AG09319 (cell line): ENCODE measurements at places on chromosomes 2 and 18.

DNA sequence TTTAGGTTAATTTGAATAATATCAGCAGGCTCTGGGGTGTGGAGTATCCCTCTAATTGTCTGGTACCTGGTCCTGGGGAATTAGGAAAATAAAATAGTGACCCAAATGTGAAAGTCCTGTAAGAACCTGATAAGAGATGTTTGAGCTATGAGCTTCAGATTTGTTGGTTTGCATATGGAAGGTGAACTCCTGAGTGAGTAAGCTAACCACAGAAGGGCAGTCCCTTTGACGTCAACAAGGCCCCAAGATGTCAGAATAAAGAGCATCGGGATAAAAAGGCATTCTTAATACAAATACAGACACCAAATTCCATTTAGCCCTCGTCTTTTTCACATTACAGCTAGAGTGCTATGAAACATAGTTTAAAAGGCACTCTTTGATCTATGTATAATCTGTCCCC lies 1366.3 kb upstream of the TMEFF2 start:
- no peak for DNase-seq

GRCh38 chr2:8803658-8804379 lies 33.6 kb downstream of the KIDINS220 start:
- peak; percentile 46 for DNase-seq

DNA sequence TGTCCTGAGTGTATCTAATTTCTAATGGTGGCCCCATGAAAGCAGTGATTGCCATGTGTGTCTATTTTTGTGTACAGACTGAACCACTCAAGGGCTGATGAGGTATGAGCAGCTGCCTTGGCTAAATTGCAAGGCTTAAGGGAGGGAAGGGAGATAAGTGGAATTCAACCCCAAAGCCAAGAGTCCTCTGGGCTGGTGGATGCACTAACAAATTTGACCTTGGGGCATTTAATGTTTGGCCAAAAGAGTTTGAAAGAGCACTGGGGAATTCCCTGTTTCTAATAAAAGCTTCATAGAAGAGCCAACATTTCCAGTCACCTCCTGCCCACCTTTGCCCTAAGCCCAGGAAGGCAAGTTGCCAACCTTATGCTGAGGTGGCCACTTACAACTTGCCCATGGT lies 172.1 kb downstream of the SETBP1 start:
- no peak for DNase-seq

- DNase-seq = no peak
Observed at GRCh38 chr2:33645861-33646260, 46.8 kb upstream of the FAM98A start.

DNA sequence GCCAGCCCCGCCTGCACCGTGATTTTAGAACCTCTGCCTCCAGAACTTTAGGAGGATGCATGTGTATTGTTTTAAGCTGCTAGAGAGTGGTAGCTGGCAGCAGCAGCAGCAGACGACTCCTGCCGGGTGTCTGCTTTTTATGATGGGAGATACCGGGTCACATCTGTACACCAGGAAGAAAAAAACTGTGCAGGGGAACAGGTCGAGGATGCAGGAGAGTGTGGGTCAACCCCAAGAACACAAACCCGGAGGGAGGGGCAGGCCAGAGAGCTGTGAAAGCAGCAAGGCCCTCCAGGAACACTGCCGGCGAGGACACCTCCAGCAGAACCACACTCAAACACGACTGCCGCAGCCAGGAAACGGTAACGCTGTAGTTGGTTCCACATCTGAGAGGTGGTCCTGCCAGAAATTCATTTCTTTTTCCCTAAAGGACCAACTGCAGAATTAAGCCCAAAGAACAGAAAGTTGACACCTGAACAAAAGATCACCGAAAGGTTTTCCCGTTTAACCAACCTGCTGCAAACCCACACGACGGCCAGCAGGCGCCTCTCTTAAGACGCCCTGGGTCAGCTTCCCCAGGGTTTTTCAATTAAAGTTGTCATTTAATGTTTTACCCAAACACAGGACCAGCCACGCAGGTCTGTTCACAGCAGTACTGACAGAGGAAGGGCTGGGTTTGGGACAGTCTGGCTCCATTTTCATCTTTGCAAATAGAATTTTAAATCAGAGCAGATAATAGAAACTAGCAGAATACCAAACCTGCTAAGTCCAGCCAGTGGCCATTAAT lies 60.5 kb downstream of the NDUFA10 start:
- no peak for DNase-seq

GRCh38 chr2:11805920-11806319 lies 59.5 kb downstream of the LPIN1 start:
- DNase-seq = no peak

- DNase-seq = peak; percentile 42
Observed at GRCh38 chr2:84314901-84315330, 144.2 kb downstream of the SUCLG1 start.

GRCh38 chr2:211744379-211744778 lies 794.2 kb downstream of the ERBB4 start:
- DNase-seq = no peak

GRCh38 chr2:167954495-167954894 lies 292.9 kb downstream of the STK39 start:
- DNase-seq = no peak

DNA sequence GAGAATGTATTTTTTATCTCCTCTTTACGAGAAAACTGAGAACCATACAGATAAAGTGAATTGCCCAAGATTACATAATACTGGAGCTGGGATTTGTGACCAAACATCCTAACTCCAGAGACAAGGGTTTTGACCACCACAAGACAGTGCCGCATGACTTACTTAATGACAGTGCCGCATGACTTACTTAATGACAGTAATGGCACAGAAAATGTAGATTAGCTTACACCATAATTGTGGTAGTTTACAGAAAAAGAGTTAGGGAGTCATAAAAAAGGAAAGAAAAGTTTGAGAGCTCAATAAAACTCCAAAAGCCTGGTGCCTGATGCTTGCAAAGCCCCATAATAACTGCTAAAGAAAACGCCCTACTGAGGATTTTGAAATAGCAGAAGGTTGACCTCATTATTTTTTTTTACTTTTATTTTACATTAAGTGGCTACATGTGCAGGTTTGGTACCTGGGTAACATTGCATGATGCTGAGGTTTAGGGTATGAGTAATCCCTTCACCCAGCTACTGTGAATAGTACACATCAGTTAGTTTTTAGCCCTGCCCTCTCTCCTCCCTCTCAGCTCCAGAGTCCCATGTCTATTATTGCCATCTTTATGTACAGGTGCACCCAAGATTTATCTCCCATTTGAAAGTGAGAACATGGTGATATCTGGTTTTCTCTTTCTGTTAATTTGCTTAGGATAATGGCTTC lies 310.0 kb upstream of the UBE2E3 start:
- no peak for DNase-seq

DNA sequence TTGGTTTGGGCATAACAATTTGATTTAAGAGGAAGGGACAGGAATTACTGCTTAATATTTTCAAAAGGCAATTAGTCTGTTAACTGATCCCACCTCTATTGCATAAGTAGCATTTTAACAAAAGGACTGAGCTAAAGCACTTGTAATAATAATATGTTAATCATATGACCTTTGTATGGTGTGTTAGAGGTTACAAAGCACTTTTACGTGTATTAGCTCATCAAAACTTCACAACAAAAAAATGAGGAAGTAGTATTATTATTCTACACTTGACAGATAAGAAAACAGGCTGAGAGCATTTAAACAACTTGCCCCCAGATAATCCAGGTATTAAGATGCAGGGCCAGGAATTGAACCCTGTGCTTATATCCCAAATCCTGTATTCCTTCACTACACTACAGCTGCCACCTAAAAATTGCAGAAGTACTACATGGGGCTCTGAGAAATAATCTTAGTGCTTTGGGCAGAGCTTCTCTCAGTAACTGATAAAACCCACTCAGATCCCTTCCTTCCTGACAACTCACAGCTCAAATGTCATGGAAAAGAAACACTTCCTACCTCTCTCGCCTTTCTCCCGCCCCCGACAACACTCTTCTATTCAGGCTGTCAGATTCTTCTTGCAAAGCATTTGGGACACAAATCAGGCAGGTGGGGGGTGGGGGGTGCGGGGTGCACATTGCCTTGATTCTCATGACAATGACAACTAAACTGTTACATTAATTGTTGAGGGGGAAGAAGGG lies 20.7 kb upstream of the KCTD1 start:
- DNase-seq = no peak

GRCh38 chr2:51247252-51247805 lies 215.4 kb upstream of the NRXN1 start:
- DNase-seq = no peak

DNA sequence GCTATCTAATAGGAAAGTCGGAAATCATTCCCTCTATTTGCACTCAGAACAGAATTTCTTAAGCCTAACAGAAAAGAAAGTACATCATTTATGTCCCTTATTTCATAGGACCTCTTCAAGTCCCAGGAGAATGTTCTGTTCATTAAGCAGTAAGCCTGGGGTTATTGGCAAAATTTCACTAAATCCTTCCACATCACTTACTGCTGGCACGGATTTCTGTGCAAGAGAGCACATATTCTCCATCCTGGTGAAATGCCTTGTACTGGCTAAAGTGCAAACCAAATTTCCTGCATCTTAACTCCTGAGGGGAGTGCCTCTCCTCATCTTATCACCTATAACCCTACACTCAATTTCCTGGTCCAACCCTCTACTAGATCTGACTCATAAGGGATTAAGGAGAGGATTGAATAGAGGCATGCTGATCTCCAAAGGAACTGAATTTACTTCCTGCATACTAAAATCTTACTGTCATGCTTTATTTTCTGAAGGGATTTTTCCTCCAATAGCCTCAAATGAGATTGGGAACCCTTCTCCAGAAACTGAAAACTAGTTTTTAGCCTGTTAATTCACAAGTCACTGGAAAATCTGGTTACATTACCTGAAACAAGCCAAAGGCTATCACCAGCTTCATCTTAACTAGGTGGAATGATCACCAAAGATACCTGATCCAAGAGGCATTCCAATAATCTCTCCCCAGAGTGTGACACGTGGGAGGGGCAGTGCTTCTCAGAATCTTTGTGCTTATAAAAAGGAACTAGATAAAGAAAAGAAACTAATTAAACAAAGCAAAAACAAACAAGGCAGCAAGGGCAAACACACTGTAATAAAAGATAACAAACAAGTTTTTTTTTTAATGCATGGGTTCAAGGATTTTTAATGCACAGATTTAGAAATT lies 311.1 kb downstream of the NR4A2 start:
- DNase-seq = no peak

DNA sequence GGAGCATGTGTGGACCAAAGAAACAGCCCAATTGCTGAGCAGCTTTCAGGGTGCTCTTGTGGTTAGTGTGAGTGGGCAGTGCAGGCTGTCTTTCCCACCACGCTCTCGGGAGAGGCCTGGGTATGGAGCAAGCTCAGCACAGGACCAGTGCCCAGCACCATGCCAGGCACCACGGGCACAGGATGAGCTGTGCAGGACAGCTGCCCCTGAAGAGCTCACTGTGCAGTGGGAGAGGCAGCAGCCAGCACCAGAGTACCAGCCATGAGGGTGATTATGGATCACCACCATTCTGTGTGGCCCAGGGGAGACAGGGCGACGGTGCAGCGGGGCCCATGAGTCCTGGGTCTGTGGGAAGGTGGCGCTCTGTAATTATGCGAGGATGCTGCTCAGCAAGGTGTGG lies 29.7 kb upstream of the FAHD2A start:
- DNase-seq = no peak

DNA sequence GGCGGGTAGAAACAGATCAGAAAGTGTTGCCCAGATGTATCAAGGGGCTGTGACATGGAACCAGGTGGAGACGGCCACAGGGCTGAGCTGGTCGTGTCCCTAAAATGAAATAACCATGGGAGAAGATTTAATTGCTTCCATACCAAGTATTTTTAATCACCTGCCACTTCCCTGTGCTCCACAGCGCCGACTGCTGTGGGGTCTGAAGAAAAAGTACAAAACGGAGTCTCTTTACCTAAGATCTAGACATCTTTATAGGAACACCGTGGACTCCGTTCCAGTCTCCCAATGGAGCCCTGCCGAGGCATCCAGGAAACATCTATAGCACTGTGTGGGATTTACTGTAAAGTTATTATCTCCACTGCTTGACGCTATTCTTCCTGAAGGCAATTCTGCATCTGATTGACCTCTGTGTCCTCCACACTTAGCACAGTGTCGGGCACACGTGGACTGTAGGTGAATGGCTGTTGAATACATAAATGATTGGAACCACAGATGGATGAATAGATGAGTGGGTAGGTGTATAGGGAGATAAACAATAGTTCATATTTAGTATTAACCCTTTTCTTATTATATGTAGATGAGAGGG lies 21.6 kb upstream of the GYPC start:
- no peak for DNase-seq

- DNase-seq = peak; percentile 65
Observed at GRCh38 chr18:44781886-44782285, 101.2 kb downstream of the SETBP1 start.

GRCh38 chr2:3779496-3780049 lies 76.2 kb downstream of the DCDC2C start:
- no peak for DNase-seq

DNA sequence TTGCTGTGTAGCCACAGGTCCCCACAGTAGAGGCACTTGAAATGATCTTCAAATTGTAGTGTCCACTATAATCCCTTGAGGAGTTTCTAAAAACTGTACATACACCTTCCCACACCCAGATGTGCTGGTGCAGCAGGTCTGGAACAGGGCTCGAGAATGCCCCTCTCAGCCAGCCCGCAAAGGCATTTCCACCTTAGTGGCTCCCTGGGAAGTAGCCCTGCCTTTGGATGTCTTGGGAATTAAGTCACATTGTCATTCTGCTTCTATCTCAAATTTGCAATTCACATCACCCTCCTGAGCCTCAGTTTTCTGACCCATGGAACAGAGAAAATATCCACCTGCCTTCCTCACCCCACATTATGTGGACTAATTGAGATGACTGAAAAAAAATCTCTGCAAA lies 44.3 kb upstream of the TCF7L1 start:
- DNase-seq = no peak

- DNase-seq = no peak
Observed at GRCh38 chr18:10847408-10847790, 302.0 kb downstream of the PIEZO2 start.

- no peak for DNase-seq
Observed at GRCh38 chr18:78720456-78721237, 259.0 kb upstream of the SALL3 start.

DNA sequence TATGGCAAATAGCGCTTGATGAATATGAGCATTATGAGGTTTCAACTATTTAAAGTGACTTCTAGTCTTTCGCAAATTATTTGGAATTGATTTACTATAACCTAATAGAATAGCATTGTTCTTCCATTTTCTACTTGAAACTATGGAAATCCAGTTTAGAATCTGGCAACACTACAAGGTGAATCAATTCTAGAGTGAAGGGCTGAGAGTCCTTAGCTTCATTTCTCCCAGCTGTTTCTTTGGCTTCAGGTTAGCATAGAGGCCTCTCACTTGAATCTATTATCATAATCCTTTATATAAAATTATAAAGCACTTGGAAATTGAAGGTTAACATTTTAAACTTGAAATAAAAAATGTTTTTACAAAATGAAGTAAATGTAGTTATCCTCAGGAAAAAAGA lies 318.8 kb downstream of the CCDC85A start:
- DNase-seq = no peak

DNA sequence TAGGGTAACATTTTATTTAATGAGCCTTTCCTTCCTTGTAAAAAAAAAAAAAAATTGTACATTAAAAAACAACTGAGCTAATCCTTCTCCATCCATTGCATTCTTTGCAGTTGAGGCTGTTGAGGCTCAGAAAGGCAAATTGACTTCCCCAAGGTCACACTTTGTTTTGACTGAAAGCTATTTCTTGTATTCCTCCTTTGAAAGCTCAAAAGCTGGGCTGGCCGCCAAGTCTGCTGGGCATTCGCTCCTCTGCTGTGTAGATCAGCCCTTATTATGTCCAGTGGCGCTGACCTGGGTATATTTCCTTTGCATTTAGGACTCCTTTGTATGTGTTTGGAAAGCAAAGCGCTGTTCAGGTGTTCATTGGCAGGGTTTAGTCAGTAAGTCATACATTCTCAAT lies 44.0 kb downstream of the SGPP2 start:
- no peak for DNase-seq
